ENCODE measurements at places on chromosomes 4 and X.

- DNase-seq, result no peak
These were observed 126.4 kb upstream of the JADE1 start for GRCh38 chr4:128682942-128683666.

DNA sequence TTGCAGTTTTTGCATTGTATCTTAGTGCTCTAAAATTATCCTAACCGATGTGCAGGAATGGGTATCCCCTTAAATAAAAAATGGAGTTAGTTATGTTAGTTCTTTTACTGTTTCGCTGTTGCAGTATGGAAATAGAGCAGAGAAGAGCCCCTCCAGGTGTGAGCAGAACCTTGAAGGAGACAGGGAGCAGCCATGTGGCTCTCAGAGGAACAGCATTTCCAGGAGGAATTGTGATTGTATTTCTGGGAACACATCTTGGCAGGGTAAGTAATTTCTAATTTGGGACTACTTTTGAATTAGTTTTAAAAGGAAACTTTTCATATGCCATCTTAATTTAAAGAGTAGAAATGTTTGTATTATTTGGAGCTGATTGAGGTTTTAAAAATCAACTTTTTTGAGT, 5.3 kb upstream of the CCDC158 start:
- DNase-seq, result no peak

GRCh38 chr4:30600246-30601017, 119.7 kb upstream of the PCDH7 start:
- DNase-seq, result no peak

- peak; percentile 78 for DNase-seq
These were observed 21.3 kb upstream of the CXCL6 start for GRCh38 chr4:73815145-73815544.

All from hematopoietic multipotent progenitor cell (in vitro differentiated cells).